Osteoblast (primary cell): ENCODE measurements at places on chromosomes 12 and 14.

GRCh38 chr12:123106640-123107359, 44.1 kb downstream of the PITPNM2 start:
- DNase-seq = no peak

- no peak for DNase-seq
These were observed 223.2 kb downstream of the KTN1 start for GRCh38 chr14:55802986-55803872.

DNA sequence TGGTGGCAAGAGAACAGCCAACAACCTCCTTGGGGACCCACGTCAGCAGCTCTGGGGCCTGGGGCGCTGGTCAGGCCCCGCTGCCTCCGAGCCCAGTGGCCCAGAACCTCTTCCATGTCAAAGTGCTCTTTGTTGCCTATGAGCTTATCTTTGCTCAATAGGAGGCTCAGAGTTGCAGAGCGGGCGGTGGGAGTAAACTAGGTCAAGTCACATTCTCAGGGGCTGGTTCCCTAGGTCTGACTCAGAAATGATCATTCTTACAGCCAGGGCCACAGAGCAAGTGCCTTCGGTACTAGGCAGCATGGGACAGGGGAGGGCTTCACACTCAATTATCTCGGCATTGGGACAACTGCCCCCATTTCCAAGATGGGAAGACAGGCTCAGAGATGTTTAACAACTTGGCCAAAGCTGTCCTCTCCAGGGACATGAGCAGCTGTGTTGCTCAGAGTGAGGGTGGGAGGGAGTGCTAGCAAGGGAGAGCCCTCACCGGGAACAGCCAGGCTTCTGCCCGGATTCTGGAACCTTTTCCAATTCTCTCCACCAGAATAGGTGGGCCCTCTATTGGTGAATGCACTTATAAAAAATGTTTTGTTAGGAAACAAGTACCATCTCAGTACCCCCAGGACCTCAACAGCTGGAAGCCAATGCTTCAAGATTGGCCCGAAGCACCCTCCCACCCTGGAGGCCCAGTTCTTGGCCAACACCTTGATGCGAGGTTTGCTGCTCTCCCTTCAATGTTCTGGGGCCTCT, 11.9 kb downstream of the SLC25A29 start:
- peak; percentile 93 for DNase-seq

- peak; percentile 90 for DNase-seq
These were observed 66.3 kb downstream of the ZNF664 start for GRCh38 chr12:124039276-124039675.

- peak; percentile 14 for DNase-seq
These were observed 67.5 kb downstream of the B4GALNT3 start for GRCh38 chr12:527241-527640.

DNA sequence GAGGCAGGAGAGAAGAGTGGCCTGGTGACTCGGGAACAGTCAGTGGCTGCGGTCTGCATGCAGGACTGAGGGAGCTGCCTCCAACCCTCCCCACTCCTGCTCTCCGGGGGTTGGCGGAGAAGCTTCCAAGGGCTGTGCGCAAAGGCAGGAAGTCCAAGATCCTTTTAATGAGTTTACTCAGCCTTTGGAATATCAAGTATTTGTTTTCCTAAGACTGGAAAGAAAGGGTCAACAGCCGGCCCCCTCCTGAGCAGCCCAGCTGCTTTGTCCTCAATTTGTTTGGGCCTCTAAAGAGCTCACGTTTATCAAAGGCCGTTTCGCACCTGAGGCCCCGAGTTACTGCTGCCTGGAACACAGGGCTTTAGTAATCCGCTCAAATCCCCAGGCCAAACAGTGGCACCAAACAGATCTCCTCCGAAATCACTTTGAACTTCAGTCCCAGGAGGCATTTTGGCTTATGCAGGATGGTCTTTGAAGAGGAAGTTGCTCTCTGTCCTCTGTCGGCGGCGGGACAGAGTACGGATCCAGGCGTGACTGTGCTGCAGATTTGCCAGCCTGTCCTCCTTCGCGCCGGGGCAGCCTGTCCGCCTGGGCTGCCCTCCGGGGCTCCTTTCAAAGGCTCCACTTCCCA, 117.2 kb upstream of the FZD10 start:
- DNase-seq = peak; percentile 79

DNA sequence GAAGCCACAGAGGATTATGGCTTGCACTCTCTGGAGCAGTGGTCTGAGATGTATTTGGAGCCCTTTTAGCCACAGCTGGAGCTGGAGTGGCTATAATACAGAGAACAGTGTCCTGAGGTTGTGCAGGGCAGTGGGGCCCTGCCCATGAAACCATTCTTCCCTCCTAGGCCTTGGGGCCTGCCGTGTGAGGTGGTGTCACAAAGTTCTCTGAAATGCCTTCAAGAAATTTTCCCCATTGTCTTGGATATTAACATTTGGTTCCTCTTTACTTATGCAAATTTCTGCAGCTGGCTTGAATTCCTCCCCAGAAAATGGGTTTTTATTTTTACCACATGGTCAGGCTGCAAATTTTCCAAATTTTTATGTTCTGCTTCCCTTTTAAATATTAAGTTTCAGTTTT, 79.3 kb downstream of the UNC79 start:
- DNase-seq = no peak

DNA sequence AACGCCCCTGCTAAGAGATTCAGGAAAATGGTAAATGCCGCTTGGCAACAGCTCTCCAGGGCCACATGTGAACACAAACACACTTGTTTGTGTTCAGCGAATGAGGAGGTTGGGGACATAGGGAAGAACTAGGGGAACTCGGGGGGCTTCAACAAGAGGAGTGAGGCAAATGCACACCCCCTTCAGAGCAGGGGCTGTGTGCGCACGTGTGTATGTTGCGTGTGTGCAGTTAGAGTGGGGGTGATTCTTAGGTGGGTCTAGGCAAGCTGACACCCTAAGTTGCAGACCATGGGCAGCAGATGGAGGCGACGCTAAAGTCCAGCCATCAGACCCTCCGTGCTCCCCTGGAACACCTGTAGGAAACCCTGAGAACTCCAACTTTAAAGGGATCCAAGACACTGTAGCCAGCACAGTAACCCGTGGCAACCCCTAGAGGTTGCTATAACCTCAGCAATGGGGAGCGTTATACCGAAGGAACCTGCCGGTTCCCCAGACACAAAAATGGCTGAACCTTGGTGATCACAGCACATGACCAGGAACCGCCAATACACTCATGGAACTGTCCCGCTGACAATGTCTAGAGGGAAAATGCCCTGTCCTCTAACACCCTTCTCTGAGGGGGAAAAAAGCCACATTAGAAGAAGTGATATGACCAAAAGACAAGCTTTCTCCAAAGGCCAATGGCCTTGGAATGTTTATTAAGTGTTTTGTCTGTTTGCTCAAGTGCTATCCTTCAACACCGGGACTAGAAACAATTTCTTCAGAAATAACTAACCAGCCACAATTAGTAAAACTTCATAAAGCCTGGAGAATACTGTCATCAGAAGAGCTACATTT, 86.5 kb upstream of the CEP83 start:
- peak; percentile 88 for DNase-seq

DNA sequence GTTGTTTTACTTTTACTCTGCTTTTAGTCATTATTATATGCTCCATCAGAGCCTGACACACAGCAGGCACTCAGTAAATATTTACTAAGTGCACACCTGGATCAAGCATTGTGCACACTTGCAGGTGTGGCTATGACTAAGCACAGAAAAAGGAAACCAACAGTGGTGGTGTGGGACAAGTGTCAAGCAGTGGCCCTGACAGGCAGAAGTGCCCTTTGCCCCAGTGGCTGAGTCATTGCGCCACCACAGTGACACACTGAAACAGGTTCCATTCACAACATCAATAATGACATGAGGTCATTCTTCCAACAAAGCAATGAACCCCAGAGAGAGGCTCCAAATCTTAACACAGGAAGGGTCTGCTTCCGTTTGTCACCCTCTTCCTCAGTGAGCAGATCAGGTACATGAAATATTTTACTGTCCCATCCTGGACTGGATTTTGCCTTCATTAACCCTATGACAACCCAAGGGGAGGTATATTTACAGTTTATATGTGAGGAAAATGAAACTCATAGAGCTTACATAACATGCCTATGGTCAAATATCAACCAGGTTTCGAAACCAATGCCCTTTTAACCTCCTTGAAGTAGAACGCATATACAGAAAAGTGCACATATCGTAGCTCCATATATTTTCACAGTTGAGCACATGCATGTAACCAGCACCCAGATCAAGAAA, 82.6 kb upstream of the GTF2A1 start:
- DNase-seq = no peak

DNA sequence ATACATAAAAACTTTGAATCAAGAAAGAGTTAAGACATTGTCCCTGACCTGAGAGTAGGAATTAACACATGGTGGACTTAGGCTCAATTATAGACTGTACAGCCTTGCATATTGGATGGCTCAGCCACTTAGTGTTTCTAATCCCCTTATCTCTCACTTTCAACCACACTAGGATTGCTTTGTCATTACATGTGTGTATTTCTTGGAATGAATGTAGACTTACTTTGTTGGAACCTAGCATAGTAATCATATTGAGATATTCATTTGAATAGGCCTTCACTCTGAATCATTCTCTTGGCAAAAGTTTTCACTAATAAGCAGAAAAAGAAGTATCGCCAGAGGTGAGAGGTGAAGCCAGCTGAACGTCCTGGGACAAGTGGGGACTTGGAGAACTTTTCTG, 1973.9 kb upstream of the FLRT2 start:
- DNase-seq = no peak

DNA sequence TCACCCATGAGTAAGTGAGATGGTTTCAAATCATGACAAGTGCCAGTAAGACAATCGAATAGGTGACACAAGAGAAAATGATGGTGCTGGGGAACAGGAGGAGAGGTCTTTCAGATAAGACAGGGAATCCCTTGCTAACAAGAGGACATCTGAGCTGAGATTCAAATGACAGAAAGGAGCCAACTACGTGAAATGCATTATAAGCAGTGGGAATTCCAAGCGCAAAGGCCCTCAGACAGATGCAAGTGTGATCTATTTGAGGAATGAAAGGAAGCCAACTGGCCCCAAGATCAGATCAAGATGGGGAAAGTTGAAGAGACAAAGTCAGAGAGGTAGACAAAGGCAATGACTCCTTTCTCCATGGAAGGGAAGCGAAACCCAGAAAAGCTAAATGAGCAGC, 4.7 kb downstream of the KCNK10 start:
- DNase-seq = no peak

DNA sequence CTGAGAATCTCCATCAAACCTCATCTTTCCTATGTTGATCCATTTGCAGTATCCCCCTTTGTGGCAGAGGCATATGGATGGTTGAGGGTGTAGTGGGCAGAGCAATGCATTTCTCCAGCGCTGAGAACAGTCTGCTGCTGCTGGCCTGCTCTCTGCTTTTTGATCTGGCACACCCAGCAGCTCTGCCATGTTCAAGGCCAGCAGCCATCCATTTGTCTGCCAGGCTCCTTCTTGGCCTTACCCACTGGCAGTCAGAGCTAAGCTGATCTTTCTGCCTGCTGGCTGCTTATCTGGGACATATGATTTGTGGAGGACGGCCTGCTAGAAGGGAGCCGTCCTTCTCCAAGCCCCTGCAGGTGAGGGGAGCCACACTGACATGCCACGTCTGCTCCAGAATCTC, 17.0 kb downstream of the NPC2 start:
- DNase-seq = no peak

GRCh38 chr12:32706335-32707024, 27.4 kb downstream of the DNM1L start:
- DNase-seq = no peak

DNA sequence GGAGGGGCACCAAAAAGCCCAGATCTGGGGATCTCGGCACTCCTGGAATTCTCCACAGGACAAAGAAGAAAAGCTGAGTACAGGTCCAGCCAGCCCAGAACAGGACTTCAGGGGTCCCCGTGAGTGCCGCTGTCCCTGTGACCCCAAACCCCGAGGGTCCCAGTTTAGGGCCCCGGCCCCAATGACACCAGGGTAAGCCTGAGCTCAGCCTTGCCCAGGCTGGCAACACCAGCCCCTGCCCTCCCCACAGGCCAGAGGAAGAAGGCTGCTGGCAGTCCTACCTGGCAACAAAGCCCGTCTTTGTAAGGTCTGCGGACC, 1.8 kb downstream of the CDK2AP1 start:
- no peak for DNase-seq

DNA sequence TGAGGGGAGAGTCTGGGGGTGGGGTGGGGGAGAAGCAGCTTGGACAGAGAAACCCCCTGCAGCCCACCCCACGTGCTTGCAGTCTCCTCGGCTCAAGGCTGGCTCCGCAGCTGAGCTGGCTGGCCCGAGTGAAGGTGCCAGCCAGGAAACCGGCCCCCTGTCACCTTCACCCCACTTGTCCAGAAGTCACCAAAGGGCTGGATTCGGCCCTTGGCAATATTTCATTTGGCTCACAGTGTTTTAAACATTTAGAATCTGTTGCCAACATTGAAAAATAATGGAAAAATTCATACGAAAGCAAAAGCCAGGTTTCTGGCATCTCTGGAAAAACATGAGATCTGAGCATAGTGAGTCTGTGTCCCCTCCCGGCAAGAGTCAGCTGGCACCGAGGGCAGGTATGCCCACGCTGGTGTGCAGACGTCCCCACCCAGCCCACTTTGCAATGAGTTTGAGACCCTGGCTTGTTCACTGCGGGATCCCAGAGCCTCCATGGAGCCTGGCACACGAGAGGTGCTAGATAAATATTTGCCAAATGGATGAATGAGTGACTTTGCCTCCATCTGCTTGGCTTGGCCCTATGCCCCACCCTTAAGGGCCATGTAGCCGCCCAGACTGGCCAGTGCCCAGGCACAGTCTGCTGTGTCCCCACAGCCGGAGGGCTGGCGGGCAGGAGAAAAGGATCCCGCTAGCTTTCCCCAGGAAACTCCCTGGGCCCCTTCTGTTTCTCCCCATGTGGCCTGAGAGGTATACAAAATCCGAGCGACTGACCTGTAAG, 18.2 kb downstream of the MSI1 start:
- DNase-seq = peak; percentile 31

GRCh38 chr14:21311614-21312013, 31.7 kb downstream of the RPGRIP1 start:
- DNase-seq = peak; percentile 76

DNA sequence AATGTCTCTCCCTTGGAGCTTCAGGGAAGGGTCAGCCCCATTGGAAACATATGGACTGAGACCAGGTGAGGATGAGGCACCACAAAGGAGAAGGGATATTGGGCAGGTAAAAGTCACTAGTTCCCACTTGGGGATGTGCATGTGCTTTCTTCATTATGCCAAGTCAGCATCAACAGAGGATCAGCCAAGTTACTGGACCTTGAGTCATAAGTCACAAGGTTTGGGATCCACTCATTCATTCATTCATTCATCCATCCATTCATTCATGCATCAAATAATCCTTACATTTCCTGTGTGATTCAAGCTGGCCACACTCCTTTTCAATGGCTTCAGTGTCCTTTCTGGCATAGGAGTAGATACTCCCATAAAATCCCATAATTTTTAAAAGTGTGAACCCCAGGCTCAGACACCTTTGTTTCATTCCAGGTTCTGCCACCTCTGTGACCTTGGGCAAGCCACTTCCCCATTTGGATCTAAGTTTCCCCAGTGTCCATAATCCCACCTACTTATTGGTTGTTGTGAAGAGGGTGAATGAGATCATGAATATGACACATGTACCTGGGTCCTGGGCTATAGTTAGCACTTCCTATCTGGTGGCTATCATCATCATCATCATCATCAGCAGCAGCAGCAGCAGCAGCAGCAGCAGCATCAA, 162.1 kb upstream of the LHX5 start:
- no peak for DNase-seq

- DNase-seq = no peak
These were observed 185.1 kb downstream of the ANO6 start for GRCh38 chr12:45400991-45401390.
